ELR (cell line): ENCODE measurements at places on chromosomes 16 and 17.

DNA sequence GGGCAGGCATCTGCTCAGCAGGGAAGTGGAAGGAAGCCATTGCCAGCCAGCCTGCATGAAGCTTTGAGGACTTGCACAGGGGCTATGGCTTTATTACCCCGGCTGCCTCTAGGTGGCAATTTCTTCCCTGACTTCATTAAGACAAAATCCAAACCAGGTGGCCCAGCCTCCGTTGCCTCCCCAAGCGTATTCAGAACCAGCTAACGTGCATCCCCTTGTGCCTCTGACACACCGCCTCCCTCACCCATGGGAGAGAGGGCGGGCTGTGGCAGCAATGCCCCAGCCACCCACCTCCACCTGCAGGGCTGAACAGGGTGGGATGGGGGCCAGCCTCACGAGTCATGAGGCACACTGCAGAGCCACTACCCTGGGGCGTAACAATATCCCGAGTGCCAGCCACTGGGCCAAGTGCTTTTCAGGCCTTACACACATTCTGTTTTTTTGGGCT, 6.8 kb downstream of the KIFC3 start:
- peak; percentile 63 for DNase-seq

- DNase-seq = no peak
Observed at GRCh38 chr16:2857451-2858244, at the start of gene PRSS22. TSS of gene PRSS22 (minus strand) at chr16:2858170. CDS start at chr16:2858104, 66 bp downstream.

DNA sequence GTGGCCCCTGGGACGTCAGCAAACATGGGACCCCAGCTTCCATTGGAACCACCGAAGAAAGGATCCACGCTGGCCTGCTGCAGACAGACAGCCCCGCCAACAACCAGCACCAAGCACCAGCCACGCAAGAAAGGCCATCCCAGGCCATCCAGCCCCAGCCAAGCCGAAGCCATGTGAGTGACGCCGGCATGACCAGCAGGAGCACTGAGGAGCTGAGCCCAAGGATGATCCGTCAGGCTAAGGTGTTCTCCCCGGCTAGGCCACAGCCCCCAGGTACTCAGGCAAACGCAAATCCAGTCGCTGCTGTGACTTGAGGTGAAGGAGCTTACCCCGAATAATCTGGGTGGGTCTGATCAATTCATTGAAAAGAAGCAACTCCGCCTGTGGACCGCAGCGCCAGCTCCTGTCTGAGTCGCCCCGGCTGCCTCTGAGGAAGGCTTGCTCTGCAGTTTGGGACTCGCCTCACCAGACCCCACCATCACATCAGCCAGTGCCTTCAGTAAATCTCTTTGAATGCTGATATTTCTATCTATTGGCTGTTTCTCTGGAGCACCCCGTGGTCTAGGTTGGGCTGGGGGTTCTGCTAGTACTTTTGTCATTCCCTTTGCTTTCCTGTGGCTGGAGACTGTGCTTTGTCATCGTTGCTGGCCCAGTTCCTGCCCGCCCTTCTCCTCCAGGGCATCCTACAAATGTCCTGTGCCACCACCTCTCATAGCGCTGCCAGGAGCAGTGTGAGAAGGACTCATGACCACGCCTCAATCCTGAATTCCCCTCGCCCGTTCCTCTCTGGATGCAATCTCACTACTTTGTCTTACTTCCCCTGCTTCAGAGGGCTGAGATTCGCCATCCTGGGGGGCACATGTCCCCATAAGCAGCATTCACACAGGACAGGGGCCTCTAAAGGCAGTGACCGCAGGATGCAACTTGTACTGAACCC, 8.1 kb upstream of the CBX2 start:
- DNase-seq = no peak

- no peak for DNase-seq
Observed at GRCh38 chr17:61600621-61601020, 9.6 kb upstream of the NACA2 start.

DNA sequence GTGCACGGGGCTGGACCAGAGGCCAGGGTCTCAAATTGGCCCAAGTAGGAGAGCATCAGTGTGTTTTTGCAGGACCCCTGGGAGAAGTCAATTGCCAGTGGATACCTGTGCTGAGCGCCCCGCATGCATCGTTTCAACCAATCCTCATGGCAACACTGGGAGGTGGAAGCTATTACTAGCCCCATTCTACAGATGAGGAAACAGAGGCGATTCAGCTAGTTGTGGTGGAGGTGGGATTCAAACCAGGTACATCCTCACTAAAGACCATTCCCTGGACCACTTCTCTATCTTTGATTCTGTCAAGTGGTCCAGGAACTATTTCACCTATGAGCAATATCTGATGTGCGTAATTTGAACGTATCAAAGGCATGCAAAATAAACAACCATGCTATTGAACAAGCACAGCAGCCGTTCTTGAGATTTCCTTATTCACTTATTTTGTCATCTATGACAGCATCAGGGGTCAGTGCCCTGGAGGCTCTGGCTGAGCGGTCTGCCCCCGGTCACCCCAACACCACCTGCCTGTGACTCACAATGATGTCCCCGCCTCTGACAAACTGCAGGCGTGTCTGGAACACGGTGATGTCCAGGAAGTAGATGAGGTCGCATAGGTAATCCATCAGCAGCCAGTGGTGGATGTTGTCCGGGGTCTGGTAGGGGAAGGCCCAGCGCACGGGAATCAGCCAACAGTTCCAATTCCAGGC, 54.0 kb downstream of the CNGB1 start:
- peak; percentile 80 for DNase-seq

- DNase-seq = no peak
Observed at GRCh38 chr16:50271148-50272041, 5.0 kb downstream of the ADCY7 start.

DNA sequence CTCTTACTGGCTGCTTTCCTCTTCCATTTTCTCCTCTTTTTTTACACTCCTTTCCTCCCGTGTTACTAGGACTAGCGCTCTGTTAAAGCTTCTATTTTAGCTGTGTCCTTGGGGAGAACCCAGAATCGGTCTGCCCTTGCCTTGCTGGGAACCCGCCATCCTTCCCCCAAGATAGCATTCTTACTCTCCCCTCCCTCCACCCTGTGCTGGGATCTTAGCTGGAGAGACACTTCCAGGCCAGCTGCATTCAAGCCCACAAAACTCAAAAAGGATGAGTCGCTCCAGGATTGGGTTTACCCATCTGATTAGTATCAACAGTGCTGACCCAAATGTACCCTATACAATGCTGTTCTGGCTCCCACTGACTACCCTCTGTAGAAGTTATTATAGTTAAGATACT, 200.5 kb upstream of the ASIC2 start:
- DNase-seq = no peak

DNA sequence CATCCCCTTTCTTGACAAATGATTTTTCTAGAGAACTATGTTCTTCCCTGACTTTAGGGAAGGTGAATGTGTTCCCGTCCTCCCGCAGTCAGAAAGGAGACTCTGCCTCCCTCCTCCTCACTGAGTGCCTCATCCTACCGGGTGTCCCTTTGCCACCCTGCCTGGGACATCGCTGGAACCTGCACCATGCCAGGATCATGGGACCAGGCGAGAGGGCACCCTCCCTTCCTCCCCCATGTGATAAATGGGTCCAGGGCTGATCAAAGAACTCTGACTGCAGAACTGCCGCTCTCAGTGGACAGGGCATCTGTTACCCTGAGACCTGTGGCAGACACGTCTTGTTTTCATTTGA, 7.4 kb downstream of the NAT9 start:
- DNase-seq = no peak

DNA sequence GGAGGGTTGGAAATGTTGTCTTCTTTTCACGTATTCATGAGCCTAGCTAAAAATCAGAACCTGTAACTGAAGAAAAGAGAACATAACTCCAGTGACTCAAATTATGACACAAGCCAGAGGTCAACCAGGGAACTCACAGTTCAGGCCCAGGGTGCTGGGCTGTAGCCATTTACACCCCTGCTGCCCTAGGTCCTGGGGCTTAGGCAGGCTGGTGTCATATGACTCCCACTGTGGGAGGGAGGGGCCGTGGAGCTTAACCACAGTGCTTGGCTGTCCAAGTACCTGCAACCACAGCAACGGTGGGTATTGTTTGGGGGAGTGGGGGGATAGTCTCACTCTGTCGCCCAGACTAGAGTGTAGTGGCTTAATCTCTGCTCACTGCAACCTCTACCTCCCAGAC, 71.1 kb upstream of the AMZ2 start:
- DNase-seq = no peak

GRCh38 chr17:46817151-46817900, 1.2 kb downstream of the WNT3 start:
- DNase-seq = no peak

DNA sequence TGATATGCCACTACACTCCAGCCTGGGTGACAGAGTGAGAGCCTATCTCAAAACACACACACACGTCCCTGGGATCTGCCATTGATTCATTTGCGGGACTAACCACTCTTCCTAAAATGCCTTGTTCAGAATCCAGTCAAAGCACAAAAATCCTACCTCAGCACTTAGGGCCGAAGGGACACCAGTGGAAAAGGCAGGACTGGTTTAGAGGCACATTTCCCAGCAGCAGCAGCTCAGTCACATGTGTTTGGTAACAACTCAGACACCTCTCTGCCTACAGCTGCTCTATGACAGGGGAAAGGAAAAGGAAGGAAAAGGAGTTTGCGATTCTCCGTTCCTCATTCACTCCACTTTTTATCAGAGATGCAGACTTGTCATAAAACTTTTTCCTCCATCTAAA, 12.2 kb downstream of the KNOP1 start:
- DNase-seq = no peak

DNA sequence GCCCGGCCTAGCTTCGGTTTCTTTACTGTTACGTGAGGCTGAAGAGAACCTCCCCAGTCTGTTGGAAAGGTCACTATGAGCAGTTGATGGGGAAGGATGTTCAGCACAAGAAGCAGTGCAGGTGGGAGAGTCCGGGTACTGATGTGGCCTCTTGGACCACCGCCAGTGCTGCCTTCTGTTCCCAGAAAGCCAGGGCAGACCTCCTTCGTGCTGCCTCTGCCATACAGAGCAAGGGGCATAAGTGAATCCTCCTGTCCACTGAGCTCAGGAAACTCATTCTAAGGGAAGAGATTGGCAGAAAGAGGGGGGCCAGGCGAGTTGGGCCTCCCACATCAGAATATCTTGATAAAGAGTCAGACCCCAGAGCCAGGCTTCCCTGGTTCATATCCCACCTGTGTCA, 3.7 kb downstream of the PPP4C start:
- no peak for DNase-seq

GRCh38 chr16:55214974-55215494, 109.0 kb upstream of the IRX6 start:
- DNase-seq = no peak

GRCh38 chr17:45675012-45675411, 109.1 kb upstream of the CRHR1 start:
- no peak for DNase-seq

DNA sequence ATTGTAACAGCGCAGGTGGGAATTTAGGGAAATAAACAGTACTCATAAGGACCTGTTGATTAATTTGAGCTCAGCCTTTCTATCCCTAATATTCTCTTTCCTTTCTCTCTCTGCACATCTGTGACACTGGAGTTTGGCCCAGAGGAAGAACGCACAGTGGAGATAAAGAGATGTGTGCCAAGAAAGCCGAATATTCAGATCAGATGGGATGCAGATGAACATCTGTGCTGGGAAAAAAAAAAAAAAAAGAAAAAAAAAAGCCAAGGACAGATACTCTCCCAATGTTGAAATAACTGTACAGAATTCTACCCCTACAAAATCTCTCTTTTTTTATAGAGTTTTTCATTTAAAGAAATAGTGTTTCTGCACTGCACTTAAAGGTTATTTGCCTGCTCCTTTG, 485.4 kb downstream of the KCNJ2 start:
- no peak for DNase-seq

DNA sequence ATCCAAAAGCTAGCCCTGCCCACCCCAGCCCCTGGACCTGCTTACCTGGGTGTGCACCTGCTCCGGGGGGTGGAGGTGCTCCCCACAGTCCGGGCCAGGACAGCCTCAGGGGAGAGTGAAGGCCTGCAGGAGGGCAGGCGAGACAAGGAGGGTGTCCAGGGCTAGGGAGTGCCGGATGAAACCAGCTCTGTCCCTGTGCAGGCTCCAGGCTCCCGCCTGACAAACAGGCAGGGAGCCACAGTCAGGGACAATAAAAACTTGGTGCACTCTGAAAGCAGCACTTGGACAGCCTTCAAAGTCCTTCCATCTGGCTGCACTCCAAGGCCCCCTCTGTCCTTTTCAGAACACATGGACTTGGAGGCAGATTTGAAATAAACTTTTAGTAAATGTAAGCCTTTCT, 3.9 kb downstream of the PAQR4 start:
- DNase-seq = no peak

- DNase-seq = no peak
Observed at GRCh38 chr17:49839455-49839854, 8.4 kb downstream of the TAC4 start.

DNA sequence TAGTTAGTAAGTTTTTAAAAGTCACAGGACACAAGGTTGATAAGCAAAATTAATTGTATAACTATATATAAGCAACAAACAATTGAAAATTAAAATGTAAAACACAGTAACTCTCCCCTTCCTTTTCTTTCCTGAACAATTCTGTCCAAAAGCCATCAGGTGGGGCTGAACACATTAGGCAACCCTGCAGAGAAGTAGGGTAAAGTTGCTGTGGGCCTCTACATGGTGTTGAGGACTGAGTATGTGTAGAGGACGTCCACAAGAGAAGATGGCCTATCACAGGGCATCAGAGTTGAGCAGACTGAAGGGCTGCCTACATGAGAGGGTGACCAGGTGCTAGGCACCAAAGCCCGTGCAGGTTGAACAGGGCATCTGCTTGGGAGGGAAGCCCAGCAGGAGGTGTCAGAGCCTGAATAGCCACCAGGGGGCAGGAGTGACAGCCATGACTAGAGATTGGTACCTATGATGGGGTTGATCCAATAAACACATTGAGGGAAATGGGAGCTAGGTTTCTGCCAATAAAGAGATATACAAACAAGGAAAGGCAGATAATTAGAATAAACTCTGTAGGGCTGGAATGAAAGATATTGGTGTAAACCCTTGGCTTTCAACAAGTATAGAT, 415.1 kb downstream of the NPIPA8 start:
- peak; percentile 22 for DNase-seq

DNA sequence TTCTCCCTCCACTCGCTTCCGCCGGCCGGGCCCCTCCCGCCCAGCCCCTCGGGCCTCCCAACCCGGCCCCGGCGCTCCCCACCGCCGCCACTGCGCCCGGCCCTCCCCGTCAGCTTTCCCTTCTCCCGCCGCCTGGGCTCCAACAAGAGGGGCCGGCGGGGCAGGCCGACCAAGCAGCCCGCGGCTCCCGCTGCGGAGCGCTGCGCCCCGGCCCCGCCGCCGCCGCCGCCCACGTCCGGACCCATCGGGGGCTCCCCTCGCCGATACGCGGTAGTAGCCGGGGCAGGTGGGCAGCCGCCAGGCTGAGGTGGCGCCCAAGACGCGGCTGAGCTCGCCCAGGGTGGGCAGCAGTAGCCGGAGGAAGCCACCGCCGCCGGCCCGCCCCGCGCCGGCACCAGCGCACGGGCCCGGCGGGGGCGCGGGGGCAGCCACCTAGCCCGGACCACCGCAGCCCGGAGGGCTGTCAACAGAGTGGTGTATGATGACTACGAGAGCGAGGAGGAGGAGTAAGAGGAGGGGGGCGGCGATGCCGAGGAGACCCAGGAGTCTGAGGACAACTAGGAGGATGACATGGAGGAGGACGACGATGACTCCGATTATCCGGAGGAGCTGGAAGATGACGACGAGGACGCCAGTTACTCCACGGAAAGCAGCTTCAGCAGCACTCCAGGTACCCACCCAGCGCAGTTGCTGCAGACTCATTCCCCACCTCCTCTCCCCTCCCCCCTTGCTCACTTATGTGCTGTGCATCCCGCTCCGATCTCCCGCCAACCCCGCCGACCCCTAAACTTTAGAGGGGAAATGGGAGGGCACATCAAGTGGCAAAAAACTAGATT, 498 bp downstream of the LRRC37B start:
- DNase-seq = peak; percentile 59
